ENCODE measurements at places on chromosomes 12 and 14. TPM values are rescaled to one million over a fixed set of nuclear protein-coding genes. Genes with fewer than 3 reads are reported as not detected.

The JAG2 gene
- total RNA-seq: 4.1 TPM

The TCTN2 gene
- total RNA-seq: 2.3 TPM

The FGF23 gene
- total RNA-seq: not detected

The SIRT4 gene
- 2.7 TPM for total RNA-seq

The PTPN6 gene
- 489 TPM for total RNA-seq

The CEBPE gene
- 0.34 TPM for total RNA-seq

The KLRC2 gene
- total RNA-seq: 2.6 TPM

The KRT6C gene
- total RNA-seq: not detected

The REM2 gene
- total RNA-seq: 0.27 TPM

The IAPP gene
- not detected for total RNA-seq

GRCh38 chr12:123453165-123453564 is 4.8 kb upstream of the SNRNP35 start:
- peaks cover 5% of the 10 kb centered on the region for H3K36me3 ChIP-seq
- H3K27me3 ChIP-seq: no peaks in the 10 kb centered on the region
- H3K4me3 ChIP-seq: no peak overlapping the region
- peak; percentile 44 for DNase-seq

- H3K4me1 ChIP-seq: no peaks in the 10 kb centered on the region
- DNase-seq: no peak
- H3K4me3 ChIP-seq: no peak overlapping the region
- H3K27me3 ChIP-seq: no peaks in the 10 kb centered on the region
- H3K27ac ChIP-seq: no peak overlapping the region
Observed at GRCh38 chr14:63179383-63179782, 24.9 kb upstream of the RHOJ start.

- H3K36me3 ChIP-seq: peaks cover 85% of the 10 kb centered on the region
- no peaks in the 10 kb centered on the region for H3K27me3 ChIP-seq
- peak; percentile 67 for DNase-seq
Observed at GRCh38 chr14:100070310-100070709, 5.1 kb downstream of the EVL start.

GRCh38 chr12:117162633-117163032 is 27.6 kb downstream of the FBXO21 start:
- no peak overlapping the region for H3K4me3 ChIP-seq
- no peaks in the 10 kb centered on the region for H3K27me3 ChIP-seq
- H3K4me1 ChIP-seq: no peaks in the 10 kb centered on the region
- no peak overlapping the region for H3K27ac ChIP-seq
- no peak for DNase-seq

GRCh38 chr14:92600318-92601053 is 86.9 kb downstream of the RIN3 start:
- peaks cover 21% of the 10 kb centered on the region for H3K36me3 ChIP-seq
- H3K27me3 ChIP-seq: no peaks in the 10 kb centered on the region
- H3K4me3 ChIP-seq: no peak overlapping the region
- peak overlapping the region; percentile 51 for H3K27ac ChIP-seq

- H3K27ac ChIP-seq: no peak overlapping the region
- no peak for DNase-seq
- H3K4me3 ChIP-seq: no peak overlapping the region
- no peaks in the 10 kb centered on the region for H3K36me3 ChIP-seq
- H3K4me1 ChIP-seq: peaks cover 2% of the 10 kb centered on the region
Observed at GRCh38 chr14:80215081-80215480, 3.8 kb upstream of the DIO2 start.

GRCh38 chr12:7047306-7047705 is 13.2 kb upstream of the C1S start:
- DNase-seq: no peak
- peaks cover 6% of the 10 kb centered on the region for H3K4me1 ChIP-seq
- no peak overlapping the region for H3K27ac ChIP-seq

- H3K4me1 ChIP-seq: peaks cover 7% of the 10 kb centered on the region
- no peak for DNase-seq
- H3K36me3 ChIP-seq: no peaks in the 10 kb centered on the region
- H3K4me3 ChIP-seq: no peak overlapping the region
Observed at GRCh38 chr14:105536691-105537579, 10.6 kb downstream of the TMEM121 start.

DNA sequence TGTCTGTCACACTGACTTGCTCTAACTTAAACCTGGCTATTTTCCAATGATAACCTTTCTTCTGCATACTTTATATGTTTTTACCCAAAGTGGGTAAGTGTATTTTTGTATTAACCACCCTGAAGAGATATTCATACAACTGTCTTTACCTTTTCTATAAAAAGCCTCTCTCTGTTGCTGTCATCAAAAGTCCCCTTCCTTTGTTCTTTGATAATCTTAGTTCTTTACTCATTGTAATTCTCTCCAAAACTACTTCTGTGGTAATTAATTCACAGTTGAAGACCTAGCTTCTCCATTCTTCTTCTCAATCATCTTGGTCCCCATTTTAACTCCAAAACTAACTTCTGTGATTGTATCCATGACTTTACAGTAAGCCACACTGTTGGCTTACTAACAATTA is 479.7 kb upstream of the MGAT4C start:
- DNase-seq: no peak
- no peak overlapping the region for H3K27ac ChIP-seq
- no peaks in the 10 kb centered on the region for H3K36me3 ChIP-seq
- no peaks in the 10 kb centered on the region for H3K4me1 ChIP-seq
- no peaks in the 10 kb centered on the region for H3K27me3 ChIP-seq
- no peak overlapping the region for H3K4me3 ChIP-seq

- no peaks in the 10 kb centered on the region for H3K4me1 ChIP-seq
- no peak within 1 kb of the TSS for H3K4me3 ChIP-seq
- no peak for DNase-seq
- peaks cover 33% of the 10 kb centered on the region for H3K27me3 ChIP-seq
Observed at GRCh38 chr12:43551971-43552559, at the start of gene ADAMTS20. ADAMTS20 (minus strand) TSS chr12:43552203; CDS start chr12:43551921, 282 bp downstream.

DNA sequence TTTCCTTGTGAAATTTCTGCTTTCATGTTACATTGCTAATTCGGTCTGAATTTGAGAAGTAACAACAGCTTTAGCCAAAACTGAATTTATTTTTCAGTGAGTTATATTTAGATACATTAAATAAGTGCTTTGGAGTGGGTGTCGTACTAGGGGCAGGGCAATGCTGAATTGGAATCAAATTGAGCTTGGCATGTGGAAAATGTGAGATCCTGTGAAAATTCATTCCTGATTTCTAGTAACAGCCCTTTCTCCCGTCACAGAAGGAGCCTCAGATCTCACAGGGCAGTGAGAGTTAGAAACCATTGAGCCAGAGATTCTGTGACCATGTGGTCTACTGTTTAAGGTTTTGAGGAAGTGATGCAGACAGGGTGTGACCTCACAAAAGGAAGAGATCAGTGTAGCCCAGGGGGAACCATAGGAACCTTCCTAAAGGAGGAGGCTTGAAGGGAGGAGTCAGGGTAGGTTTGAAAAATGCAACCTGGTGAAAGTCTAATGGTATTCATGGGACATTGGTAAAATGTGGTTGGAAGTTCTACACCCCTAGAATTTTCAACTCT is 1136.8 kb downstream of the AACS start:
- no peak for DNase-seq
- no peaks in the 10 kb centered on the region for H3K27me3 ChIP-seq
- no peak overlapping the region for H3K4me3 ChIP-seq

- no peak overlapping the region for H3K27ac ChIP-seq
- H3K27me3 ChIP-seq: no peaks in the 10 kb centered on the region
- no peak overlapping the region for H3K4me3 ChIP-seq
- H3K36me3 ChIP-seq: no peaks in the 10 kb centered on the region
Observed at GRCh38 chr12:58893495-58893894, 26.8 kb downstream of the LRIG3 start.

DNA sequence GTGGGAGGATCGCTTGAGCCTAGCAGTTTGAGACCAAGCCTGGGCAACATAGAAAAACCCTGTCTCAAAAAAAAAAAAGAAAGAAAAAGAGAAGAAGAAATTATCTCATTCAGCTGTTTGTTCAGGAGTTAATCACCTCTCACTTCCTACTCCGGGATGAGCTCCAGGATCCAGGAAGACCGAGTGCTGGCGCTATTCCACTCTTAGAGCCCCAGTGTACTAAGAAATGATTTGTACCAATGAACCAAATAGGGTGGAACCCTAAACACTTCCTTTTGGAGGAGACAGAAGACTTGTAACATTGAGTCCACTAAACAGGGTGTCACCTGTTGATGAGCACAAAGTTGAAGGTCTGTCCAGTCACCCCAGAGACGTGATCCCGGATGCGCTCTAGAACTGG is 3.6 kb downstream of the ALKBH2 start:
- no peak for DNase-seq
- H3K27me3 ChIP-seq: no peaks in the 10 kb centered on the region
- H3K4me1 ChIP-seq: peaks cover 39% of the 10 kb centered on the region
- peak overlapping the region; percentile 59 for H3K27ac ChIP-seq
- no peak overlapping the region for H3K4me3 ChIP-seq

- no peaks in the 10 kb centered on the region for H3K36me3 ChIP-seq
- H3K4me1 ChIP-seq: peaks cover 75% of the 10 kb centered on the region
- H3K27me3 ChIP-seq: no peaks in the 10 kb centered on the region
- peak overlapping the region; percentile 87 for H3K27ac ChIP-seq
- DNase-seq: peak; percentile 68
Observed at GRCh38 chr12:53232646-53233461, 845 bp upstream of the RARG start.

DNA sequence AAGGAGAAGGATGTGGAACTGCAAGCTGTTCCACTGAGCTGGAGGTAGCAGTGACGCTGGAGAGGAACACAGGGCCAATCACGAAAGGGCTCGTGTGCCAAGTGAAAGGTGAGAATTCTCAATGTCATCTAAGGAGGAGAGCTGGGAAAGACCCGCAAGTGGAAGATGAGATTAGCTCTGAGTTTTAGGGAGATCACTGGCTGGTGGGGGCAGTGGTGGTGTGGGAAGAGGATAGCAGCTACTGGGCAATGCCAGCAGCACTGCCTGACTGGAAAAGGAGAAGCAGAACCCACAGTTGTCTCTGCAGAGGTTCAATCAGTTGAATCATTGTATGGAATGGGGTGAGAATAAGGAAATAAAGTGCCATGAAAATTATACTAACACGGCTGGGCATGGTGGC is 27.8 kb downstream of the SLC25A47 start:
- peaks cover 74% of the 10 kb centered on the region for H3K36me3 ChIP-seq
- DNase-seq: no peak
- H3K4me3 ChIP-seq: no peak overlapping the region
- no peak overlapping the region for H3K27ac ChIP-seq
